ENCODE measurements at places on chromosomes 3 and 15.
A peak's percentile ranks its signal among the peaks of the same experiment; 100 is the strongest.

DNA sequence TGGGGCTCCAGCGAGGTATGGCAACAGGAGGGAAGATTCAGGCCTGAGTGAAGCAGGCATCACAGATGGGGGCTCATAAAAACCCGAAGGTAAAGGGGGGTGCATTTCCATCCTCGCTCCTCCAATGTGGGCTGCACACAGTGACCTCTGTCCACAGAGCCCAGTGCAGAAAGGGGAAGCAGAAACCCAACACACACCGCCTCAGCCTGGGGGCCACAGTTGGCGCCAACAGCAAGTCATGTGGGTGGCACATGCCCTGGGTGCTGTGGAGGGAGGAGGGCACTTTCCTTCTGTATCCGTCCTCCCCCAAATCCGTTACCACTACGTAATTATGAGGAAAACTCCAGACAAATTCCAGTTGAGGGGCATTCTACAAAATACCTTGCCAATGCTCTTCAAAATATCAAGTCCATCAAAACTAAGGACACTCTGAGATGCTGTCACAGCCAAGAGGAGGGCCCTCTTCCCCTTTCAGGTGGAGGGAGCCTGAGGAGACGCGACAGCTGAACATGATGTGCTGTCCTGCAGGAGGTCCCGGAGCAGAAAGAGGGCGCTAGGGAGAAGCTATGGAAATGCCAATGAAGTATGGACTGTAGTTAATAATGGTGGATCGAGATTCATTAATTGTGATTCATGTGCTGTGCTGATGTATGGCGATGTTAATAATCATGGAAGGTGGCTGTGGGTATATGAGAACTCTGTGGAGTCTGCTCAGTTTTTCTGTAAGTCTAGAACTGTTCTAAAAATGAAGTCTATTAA, 16.4 kb downstream of the APBA2 start:
- peak; percentile 36 for DNase-seq

DNA sequence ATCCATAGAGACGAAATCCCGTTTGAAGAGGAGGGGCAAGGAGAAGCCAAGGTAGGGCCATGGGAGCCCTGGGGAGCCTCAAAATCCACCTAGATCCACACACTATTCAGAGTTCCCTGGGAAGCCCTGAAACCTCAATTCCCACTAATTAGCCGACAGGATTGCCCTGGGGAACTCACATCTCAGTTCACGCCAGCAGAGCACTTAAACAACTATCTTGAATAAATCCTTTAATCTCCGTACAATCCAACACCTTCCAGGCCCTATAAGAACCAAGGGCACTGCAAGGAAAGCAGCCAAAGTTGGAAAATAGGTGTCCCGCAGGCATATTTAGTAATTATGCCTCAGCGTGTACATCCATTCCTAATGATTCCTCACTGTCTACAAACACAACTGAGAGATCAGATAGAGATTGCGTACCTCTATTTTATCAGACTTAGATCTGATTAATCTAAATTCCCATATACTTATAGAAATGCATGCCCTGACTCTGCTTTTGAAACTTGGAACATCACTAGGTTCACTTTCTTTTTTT, 25.6 kb upstream of the EIF4A2 start:
- DNase-seq, result no peak

GRCh38 chr3:137065381-137065780, 107.6 kb downstream of the IL20RB start:
- no peak for DNase-seq

GRCh38 chr15:39730552-39730951, 52.1 kb downstream of the FSIP1 start:
- no peak for DNase-seq

DNA sequence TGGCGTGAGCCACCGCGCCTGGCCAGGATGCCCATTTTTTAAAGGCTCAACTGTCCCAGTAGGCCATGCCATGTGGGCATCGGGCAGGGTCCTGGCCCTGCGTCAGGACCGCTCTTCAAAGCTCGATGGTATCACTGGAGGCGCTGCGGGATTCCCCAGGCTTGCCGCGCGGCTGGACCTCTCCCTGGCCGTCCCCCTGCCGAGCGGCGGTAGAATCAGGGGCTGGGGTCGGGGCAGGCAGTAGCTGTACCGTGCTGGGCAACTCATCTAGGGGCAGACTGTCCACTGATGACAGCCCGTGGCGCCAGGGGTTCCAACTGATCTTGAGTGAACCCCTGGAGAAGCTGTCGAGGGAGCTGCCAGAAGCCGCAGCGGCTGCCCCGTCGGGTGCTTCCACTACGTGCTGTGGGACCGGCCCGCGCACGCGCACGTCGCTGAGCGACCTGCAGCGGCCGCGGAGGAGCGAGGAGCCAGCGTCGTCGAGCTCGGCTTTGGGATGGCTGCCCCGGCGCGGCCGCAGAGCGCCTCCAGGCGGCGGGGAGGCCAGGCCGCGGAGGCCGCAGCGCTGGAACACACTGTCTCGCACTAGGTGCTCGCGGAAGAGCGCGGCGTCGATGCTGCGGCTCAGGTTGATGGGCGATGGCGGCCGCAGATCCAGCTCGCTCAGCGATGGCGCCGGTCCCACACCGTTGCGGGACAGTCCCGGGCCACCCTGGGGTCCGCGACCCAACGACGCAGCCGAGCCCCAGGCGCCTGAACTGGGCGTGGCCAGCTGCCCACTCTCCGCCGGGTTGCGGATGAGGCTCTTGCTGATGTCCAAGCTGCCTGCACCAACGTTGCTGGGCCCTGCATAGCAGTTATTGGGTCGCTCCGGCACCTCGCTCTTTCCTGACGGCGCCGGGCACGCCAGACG, 5.8 kb downstream of the PRRT3 start:
- peak; percentile 79 for DNase-seq

Data from activated naive CD4-positive, alpha-beta T cell treated with anti-CD3 and anti-CD28 coated beads for 36 hours (primary cell).